T-cell (primary cell): ENCODE measurements at places on chromosomes 4 and X.

DNA sequence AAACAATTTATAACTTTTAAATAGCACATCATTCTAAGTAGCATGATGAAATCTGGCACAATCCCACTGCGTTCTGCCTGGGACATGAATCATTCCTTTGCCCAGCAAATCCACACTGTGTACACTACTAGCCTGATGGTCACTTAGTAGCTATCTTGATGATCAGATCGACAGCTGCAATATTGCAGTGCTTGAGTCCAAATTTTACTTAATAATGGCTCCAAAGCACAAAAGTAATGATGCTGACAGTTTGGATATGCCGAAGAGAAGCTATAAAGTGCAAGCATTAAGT, 86.6 kb upstream of the NPNT start:
- H3K4me1 ChIP-seq: no peaks in the 10 kb centered on the region
- no peak for DNase-seq
- no peak overlapping the region for H3K27ac ChIP-seq
- H3K27me3 ChIP-seq: no peaks in the 10 kb centered on the region

DNA sequence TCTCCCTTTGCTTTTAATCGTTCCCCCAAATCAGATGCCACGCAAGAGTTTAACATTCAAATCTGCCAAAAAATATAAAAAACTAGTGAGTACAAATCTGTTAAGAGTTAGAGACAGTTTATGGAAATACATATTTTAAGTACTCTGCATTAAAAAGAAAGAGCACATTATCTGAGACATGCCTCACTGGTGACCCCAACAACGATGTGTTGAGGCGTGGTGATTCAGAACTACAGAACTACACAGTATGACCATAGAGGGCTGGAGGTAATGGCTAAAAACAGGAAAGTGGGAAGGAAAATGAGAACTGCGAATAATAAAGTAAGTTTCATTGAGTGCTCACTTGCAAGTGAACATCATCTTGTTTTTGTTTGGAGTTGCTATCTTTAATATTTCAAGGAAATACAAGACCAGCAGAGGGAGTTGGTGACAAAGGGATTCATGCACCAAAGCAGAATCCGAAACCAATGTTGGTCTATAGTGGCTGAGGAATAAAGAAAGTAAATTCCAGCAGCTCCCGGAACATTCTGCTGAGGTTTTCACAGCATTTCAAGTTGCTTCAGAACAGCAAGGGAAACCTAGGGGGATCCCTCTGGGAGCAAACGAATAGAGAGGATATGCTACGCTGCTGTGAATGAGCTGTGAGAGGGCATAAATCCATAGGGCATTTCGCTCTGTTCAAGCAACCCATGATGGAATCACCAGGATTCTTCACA, 92.2 kb downstream of the DCHS2 start:
- H3K4me3 ChIP-seq: no peak overlapping the region
- no peaks in the 10 kb centered on the region for H3K4me1 ChIP-seq
- no peaks in the 10 kb centered on the region for H3K36me3 ChIP-seq
- H3K27me3 ChIP-seq: no peaks in the 10 kb centered on the region
- DNase-seq: no peak

GRCh38 chrX:113001836-113002235, 161.2 kb upstream of the AMOT start:
- H3K27ac ChIP-seq: no peak overlapping the region
- H3K4me1 ChIP-seq: no peaks in the 10 kb centered on the region
- no peak overlapping the region for H3K4me3 ChIP-seq
- DNase-seq: no peak
- no peaks in the 10 kb centered on the region for H3K27me3 ChIP-seq

DNA sequence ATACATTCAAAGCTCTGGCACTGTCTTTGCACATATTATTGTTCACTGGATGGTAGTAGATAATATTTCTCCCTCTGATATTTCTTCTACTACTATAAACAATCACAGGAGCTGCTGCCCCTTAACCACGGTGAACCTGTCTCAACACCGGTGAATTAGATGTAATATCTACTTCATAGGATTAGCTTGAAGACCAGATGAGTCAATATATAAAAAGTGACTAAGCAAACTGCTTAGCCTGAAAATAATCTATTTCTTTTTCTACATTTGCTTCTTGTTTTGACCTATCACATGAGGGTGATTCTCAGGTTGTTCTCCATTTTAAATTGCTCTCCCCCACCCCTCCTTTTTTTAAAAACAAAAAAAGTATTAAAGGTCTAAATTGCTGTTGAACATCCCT, 645.5 kb downstream of the ANKRD50 start:
- no peaks in the 10 kb centered on the region for H3K36me3 ChIP-seq
- H3K4me3 ChIP-seq: no peak overlapping the region
- H3K4me1 ChIP-seq: no peaks in the 10 kb centered on the region
- no peak overlapping the region for H3K27ac ChIP-seq
- no peak for DNase-seq
- H3K27me3 ChIP-seq: no peaks in the 10 kb centered on the region

DNA sequence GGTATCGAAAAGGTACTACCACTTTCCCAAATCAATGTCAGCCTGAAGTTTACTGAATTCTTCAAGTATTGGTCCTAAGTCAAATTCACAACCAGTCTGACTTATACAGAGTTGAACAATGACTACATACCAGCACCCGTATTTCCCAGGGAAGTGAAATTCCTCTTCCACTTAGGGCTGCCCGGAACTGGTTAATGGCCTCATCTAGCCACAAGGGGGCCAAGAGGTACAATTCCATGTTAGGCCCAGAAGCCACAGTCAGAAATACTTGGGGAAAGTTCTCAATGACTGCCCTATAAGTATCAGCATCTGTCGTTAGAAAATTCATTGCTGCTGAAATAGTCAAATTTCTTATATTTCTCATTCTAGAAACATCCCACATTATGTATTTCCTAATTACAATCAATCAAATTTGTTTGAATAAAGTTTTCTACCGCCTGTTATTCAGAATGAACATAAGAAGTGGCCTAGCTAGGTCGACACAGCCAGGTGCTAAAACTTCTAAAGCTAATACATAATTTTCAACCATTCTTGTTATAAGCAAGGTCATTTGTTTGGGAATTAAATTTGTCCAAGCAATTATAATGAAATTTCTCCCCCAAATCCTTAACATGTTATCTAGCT, 5.6 kb upstream of the PCDH7 start:
- H3K27ac ChIP-seq: no peak overlapping the region
- H3K4me3 ChIP-seq: no peak overlapping the region
- no peak for DNase-seq
- peaks cover 20% of the 10 kb centered on the region for H3K4me1 ChIP-seq
- peaks cover 6% of the 10 kb centered on the region for H3K27me3 ChIP-seq
- no peaks in the 10 kb centered on the region for H3K36me3 ChIP-seq

DNA sequence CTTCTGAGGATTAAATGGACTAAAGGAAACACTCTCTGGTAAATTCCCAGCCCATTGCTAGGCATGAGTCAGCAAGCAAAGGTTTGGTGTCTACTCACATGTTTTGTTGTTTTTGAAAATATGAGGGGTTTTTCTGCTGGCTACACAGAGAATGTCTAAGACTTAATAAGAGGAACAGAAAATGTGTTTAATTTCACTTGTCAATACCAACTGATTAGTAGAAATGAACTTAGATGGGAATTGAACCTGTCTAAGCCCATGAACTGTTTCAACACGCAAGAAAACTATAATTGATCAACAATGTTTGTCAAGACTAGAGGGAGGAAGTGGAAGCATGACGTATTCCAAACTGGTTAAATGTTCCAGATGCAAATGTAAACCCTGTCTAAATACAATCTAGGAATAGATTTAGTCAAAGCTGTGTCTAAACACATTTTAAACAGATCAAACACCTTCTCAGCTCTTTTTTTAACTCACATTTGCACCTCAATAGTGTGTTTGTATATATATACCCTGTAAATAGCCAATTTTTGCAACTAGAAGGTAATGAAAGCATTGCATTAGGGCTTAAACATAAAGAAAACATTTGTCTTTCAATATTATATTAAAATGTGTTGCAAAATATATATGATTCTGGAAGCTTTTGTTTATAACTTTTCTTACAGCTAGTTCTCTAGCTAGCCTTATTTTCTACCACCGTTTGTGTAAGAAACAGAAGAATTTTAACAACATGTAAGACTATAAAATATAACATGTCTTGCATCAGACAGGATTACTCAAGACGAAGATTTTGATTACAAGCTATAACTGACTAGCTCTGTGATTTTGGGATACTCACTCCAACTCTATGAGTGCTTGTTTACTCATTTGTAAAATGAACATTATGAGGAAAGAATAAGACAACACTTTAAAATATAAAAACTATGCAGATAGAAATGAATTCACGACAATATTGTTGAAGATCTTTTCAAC, 607.8 kb downstream of the FSTL5 start:
- H3K36me3 ChIP-seq: no peaks in the 10 kb centered on the region
- H3K27me3 ChIP-seq: no peaks in the 10 kb centered on the region
- H3K4me3 ChIP-seq: no peak overlapping the region
- no peak for DNase-seq
- H3K4me1 ChIP-seq: no peaks in the 10 kb centered on the region
- no peak overlapping the region for H3K27ac ChIP-seq

DNA sequence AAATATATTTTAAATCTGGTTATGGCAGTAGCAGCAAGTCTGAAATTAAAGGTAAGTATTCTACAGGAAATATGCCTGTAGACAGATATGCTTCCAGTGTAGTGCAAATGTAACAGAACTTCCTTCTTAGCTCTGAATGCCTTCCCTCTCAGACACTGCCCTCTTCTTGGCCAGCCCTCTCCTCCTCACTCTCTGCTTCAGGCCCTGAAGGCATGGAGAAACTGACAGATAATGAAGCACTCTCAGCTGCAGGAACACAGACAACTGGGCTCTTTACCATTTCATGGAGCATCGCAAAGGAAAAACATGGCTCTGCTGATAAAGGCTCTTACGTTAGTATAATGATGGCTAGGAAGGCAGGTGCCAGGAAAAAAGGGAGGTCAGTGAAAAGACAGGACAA, 431.5 kb upstream of the RASGEF1B start:
- no peak overlapping the region for H3K27ac ChIP-seq
- no peak overlapping the region for H3K4me3 ChIP-seq
- H3K27me3 ChIP-seq: no peaks in the 10 kb centered on the region
- peaks cover 7% of the 10 kb centered on the region for H3K4me1 ChIP-seq
- no peak for DNase-seq
- no peaks in the 10 kb centered on the region for H3K36me3 ChIP-seq

DNA sequence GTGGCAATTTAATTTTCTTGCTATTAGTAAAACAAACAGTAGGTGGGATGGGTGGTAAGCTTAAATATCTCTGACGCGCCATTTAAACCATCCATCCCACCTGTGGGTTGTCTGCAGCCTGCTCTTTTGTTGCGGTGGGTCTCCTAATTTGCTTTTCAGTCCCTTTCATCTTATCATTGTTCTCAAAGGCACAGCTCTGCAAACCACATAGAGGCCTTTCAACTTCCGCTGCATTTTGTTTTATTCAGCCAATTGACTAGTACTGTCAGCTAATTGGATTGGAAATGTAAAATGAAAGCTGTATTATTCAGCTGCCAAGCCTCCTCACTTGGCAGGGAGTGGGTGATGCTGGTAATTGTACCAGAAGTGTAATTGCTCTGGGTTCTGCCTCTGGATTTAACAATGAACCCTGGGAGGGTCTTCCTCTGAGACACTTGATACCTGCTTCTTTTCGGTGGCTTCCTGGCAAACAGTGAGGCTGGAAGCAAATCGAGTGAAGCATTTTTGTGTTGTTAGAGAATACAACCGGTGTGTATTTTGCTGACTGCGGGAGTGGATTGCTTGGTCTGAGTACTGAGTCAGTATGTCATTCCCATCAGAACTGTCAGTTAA, 165.6 kb downstream of the FRAS1 start:
- no peak for DNase-seq
- H3K36me3 ChIP-seq: no peaks in the 10 kb centered on the region
- H3K27ac ChIP-seq: no peak overlapping the region
- no peaks in the 10 kb centered on the region for H3K27me3 ChIP-seq
- H3K4me3 ChIP-seq: no peak overlapping the region

DNA sequence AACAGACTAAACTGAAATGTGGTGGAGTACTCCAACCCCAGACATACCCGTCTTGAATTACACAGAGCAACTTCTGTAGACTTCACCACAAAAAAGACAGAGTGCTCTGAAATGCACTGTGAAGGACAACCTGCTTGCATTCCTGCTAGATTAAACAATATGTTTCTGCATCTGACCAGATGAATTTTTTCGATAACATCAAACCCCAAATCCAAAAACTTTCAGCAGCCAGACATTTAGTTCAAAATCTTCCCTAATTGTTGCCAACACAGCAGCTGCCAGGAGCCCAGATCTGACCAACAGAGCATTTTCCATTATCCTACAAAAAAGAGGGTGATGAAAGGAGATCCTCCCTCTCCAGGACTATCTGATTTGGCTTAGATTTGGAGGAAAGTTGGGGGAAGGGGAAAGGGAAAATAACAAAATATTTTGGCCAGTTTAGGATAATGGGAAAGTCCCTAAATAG, 356.5 kb downstream of the PDGFC start:
- DNase-seq: no peak
- H3K36me3 ChIP-seq: no peaks in the 10 kb centered on the region
- H3K27ac ChIP-seq: no peak overlapping the region
- H3K27me3 ChIP-seq: no peaks in the 10 kb centered on the region
- no peaks in the 10 kb centered on the region for H3K4me1 ChIP-seq

DNA sequence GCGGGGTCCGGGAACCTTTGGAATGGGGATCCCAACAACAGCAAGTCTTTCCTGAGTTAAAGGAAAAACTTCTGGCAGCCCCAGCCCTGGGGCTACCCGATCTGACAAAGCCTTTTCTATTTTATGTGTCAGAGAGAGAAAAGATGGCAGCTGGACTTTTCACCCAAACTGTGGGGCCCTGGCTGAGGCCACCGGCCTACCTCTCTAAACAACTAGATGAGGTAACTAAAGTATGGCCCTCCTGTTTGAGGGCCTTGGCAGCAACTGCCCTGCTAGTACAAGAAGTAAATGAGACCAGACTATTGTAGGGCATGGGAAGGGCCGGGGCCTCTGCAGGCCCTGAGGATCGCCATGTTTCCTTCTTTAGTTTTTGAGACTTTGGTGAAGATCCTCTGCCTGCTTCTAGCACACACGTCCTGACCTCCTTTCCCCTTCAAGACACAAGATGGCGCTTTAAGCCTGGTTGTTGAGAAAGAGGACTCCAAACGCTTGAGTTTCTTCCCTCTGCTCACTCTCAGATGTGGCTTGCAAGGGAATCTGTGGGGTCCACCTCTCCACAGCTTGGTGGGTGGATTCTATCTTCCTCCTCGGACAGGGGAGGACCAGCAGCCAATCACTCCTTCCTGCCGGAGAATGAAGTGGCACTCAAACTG, 18.5 kb upstream of the DRD5 start:
- H3K36me3 ChIP-seq: no peaks in the 10 kb centered on the region
- no peaks in the 10 kb centered on the region for H3K4me1 ChIP-seq
- H3K27ac ChIP-seq: no peak overlapping the region
- DNase-seq: peak; percentile 13

GRCh38 chr4:144288011-144288903, 147.7 kb upstream of the GYPA start:
- H3K36me3 ChIP-seq: no peaks in the 10 kb centered on the region
- DNase-seq: no peak
- H3K27me3 ChIP-seq: no peaks in the 10 kb centered on the region
- no peaks in the 10 kb centered on the region for H3K4me1 ChIP-seq
- H3K27ac ChIP-seq: no peak overlapping the region
